ENCODE measurements at places on chromosomes 3 and 15.

DNA sequence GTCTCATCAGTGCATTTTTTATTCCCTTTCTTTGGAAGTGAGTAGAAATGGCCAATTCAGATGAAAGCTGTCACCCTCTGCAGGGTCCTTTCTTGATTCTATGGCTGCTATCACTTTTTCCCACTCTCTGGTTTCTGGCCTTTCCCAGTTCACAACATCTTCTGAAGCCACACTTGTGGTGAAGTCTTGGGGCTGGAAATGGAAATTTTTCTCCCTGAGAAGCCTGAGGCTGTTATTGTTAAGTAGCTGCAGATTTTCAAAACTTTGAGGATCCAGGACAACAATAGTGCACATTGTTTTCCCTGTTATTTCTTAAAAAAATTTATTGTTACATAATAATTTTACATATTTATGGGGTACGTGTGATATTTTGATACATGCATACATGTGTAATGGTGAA lies 250.3 kb upstream of the RASGRP1 start:
- DNase-seq, result no peak

DNA sequence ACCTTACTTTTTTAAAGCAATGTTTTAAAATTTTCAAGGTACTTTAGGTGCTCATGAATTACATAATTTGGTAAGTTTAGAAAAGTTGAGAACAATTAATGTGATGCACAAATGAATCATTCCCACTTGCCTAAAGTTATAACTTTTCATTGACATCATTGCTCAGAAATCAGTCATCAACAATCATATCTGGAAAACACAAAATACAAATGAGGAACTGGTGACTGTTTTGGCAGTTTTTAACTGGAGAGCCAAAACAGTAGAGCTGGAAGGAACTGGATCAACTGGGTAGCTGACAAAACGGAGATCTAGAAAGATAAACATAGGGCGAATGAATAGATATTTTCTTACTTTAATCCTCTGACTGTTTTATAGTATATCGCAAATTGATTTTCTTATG lies 767.1 kb downstream of the IGSF11 start:
- no peak for DNase-seq

- DNase-seq, result no peak
Measured at GRCh38 chr3:25593001-25593400, 71.7 kb downstream of the TOP2B start.

GRCh38 chr3:15314276-15314675 lies 18.1 kb downstream of the SH3BP5 start:
- no peak for DNase-seq

Data from NCI-H1417 (cell line).